ENCODE measurements at places on chromosomes 16 and 17.

- peaks cover 49% of the 10 kb centered on the region for H3K36me3 ChIP-seq
- no peaks in the 10 kb centered on the region for H3K27me3 ChIP-seq
- H3K27ac ChIP-seq, result no peak overlapping the region
- H3K4me1 ChIP-seq, result no peaks in the 10 kb centered on the region
- DNase-seq, result no peak
Observed at GRCh38 chr16:22425036-22425801, 50.8 kb upstream of the CDR2 start.

DNA sequence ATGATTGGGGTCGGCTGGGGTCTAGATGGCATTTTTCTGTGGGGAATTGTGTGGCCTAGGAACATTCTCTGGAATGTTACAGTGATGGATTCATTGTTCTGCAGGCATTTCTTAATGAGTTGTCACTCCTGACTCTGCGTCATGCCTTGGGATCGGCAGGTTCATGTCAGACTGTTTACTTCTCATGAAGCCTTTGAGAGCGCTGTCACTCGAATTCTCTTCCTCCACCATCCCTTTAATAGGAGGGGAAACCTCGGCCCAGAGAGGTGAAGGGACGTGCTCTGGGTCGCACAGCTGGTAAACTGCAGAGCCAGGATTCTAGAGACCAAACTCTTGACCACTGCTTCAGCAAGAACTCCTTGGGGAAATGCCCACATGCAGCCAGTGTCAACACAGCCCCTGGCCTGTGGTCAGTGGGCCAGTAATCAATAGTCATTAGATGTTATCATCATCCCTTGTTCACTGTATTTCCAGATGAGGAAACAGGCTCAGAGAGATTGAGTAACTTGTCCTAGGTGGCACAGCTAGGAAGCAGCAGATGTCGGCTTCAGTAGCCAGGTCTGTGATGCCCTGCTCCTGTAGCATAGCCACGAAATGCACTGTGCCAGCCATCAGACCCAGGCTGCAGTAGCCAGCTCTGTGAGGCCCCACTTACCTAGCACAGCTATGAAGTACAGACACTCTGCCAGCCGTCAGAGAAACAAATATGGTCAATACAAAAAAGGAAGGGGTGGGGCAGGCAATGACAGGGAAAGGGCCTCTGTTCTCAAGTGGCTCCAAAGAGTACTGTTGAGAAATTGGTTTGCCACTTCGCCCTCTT lies 259.0 kb downstream of the CPPED1 start:
- no peak overlapping the region for H3K27ac ChIP-seq
- H3K27me3 ChIP-seq, result no peaks in the 10 kb centered on the region
- no peak for DNase-seq
- H3K4me3 ChIP-seq, result no peak overlapping the region
- no peaks in the 10 kb centered on the region for H3K36me3 ChIP-seq
- peaks cover 5% of the 10 kb centered on the region for H3K4me1 ChIP-seq

GRCh38 chr17:41510251-41511065 lies 5.0 kb upstream of the KRT13 start:
- no peak for DNase-seq
- no peaks in the 10 kb centered on the region for H3K27me3 ChIP-seq
- H3K4me1 ChIP-seq, result peaks cover 4% of the 10 kb centered on the region
- no peak overlapping the region for H3K27ac ChIP-seq
- H3K36me3 ChIP-seq, result no peaks in the 10 kb centered on the region

GRCh38 chr16:87295259-87295658 lies 21.9 kb downstream of the C16orf95 start:
- H3K4me3 ChIP-seq, result no peak overlapping the region
- no peaks in the 10 kb centered on the region for H3K36me3 ChIP-seq
- no peak for DNase-seq

DNA sequence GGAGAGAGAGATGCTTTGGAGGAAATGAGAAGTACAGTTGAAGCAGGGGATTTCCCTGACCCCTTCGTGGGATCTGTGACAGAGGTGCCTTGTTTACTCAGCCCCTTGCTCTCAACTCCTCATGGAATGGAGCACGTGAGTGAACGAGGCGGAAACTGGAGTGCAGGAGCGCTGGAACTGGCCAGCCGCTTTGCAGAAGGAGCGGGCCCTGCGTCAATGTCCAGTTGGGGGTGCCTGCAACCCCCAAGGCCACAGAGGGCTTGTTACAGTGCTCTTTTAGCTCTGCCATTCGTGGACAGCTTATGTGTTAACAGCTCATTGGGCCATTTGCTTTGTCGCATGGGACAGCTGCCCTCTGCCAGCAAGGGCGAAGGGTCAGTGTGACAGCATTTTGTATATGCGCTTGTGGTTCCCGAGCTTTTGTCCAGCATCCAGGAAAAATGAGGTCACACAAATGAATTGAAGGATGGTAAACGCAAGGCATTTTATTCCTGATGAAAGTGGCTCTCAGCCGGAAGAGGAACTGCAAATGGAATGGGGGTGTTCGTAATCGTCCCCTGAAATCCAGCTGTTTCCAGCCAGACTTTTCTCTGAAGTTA lies 1395.1 kb downstream of the CDH8 start:
- no peak overlapping the region for H3K27ac ChIP-seq
- H3K4me3 ChIP-seq, result no peak overlapping the region
- H3K27me3 ChIP-seq, result no peaks in the 10 kb centered on the region
- no peaks in the 10 kb centered on the region for H3K36me3 ChIP-seq
- DNase-seq, result no peak
- H3K4me1 ChIP-seq, result no peaks in the 10 kb centered on the region

DNA sequence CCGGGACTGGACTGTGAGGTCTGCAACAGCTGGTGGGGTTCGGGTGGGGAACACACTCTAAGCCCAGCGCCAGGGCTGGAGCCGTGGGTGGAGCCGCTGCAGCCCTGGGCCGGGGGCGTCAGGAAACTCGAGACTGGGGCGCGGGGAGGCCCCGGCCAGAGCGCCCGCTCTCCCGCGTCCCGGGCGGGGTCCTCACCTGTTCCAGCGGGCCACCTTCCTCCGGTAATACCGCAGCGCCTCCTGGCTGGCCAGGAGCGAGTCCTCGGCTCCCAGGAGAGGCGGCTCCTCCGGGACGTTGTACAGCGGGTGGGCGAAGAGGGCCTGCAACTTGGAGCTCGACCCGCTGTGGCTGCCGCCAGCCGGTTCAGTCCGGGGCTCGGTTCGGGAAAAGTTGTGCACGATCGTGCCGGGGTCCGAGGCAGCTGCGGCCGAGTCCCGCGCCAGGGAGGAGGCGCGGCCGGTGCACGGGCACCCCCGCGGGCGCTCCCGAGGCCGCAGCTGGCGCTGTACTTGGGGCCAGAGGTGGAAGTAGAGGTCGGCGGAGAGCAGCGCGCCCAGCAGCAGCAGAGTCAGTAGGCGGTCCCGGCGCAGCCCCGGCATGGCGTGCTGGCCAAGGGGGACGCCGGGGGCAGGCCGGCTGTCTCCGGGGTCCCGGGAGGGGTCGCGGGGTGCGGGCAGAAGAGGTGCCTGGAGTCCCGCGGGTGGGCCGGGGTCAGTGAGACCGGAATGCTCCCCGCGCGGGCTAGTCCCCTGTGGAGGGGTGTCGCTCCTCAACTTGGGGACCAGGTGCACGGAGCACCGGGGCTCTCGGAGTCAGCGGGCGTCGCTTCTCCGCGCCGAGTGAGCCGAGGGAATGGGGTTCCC lies 868 bp downstream of the FAM20A start:
- H3K4me1 ChIP-seq, result peaks cover 19% of the 10 kb centered on the region
- H3K27me3 ChIP-seq, result peaks cover 66% of the 10 kb centered on the region
- peak overlapping the region; percentile 49 for H3K4me3 ChIP-seq
- H3K27ac ChIP-seq, result no peak overlapping the region
- DNase-seq, result peak; percentile 48

DNA sequence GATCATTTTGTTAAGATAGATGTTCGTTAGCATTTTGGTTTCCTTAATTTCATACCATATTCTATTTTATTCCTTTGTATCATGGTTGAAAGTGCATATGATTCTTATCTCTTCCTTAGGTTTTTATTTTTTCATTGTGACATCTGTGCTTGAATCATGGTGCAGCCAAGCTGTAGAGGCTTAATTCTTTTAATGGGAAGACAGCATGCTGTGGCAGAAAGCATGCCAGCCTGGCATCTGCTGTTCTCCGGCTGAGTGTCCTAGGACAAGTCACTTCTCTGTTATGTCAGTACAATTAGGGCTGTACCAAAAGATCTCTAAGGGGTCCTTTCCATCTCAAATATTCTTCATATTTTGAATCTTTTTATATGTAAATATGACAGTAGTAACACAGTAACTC lies 68.5 kb upstream of the PMFBP1 start:
- no peaks in the 10 kb centered on the region for H3K27me3 ChIP-seq
- H3K27ac ChIP-seq, result no peak overlapping the region
- no peak for DNase-seq
- H3K4me3 ChIP-seq, result no peak overlapping the region
- H3K36me3 ChIP-seq, result no peaks in the 10 kb centered on the region

GRCh38 chr16:55280587-55280986 lies 43.4 kb upstream of the IRX6 start:
- peaks cover 2% of the 10 kb centered on the region for H3K27me3 ChIP-seq
- H3K4me1 ChIP-seq, result no peaks in the 10 kb centered on the region
- no peaks in the 10 kb centered on the region for H3K36me3 ChIP-seq

GRCh38 chr17:72311004-72311403 lies 190.2 kb downstream of the SOX9 start:
- no peak overlapping the region for H3K27ac ChIP-seq
- H3K27me3 ChIP-seq, result peaks cover 2% of the 10 kb centered on the region
- no peaks in the 10 kb centered on the region for H3K4me1 ChIP-seq
- no peaks in the 10 kb centered on the region for H3K36me3 ChIP-seq
- no peak for DNase-seq

DNA sequence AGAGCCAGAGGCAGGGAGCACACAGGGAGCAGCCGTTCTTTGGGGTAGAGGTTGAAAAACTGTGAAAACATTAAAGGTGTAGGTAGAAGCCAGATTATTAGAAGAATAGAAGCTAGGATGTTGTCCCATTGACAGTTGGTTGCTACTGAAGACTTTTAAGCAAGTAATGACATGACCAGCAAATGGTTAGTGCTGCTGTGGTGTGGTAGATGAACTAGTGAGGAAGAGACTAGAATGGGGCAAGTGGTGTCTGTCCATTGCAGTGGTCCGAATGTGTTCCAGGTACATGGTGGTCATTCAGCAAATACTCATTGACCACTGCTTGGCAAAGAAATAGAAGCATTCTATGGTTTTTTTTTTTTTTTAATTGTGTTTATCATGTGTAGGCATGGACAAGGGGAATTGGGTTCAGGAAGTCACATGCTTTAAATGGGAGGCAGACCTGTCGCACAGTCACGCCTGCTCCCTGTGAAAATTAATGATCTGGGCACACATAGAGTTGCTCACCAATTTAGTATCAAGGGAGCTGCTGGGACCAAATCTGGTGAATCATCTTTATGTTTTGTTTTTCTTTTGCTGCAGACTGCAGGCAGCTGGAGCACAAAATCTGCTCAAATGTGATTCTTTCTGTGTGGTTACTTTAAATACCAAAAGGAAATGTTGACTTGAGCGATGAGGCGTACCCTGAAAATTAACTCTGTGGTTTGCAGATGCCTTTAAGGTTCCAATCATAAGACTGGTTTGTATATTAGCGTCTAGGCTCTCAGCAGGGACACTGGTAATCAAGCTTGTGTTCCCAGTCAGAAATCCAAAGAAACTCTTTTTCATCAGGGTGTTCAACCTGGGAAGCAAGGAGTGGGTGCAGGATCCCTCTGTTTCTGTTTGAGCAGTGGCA lies 30.7 kb downstream of the YPEL2 start:
- peak; percentile 84 for DNase-seq
- no peaks in the 10 kb centered on the region for H3K27me3 ChIP-seq
- peaks cover 26% of the 10 kb centered on the region for H3K4me1 ChIP-seq
- H3K4me3 ChIP-seq, result no peak overlapping the region

DNA sequence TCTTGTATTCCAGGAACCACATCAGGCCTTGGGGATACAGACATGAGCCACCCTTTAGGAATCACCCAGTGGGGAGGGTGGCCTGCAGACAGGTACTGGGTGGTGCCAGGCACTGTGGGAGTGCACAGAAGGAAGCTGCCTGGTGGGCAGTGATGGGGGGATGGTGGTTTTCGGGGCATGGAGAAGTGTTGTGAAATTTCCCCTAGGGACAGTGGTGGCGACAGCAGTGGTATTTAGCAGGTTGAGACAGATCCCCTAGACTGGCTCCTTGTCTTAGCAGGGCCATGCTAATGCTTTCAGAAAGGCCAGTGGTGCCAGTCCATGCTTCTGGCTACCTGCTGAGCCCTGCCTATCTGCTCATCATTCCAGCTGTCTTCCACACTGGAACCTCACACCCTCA lies 129.6 kb downstream of the SPACA3 start:
- no peak overlapping the region for H3K4me3 ChIP-seq
- no peaks in the 10 kb centered on the region for H3K36me3 ChIP-seq
- H3K27me3 ChIP-seq, result peaks cover 32% of the 10 kb centered on the region
- H3K4me1 ChIP-seq, result no peaks in the 10 kb centered on the region
- H3K27ac ChIP-seq, result no peak overlapping the region

DNA sequence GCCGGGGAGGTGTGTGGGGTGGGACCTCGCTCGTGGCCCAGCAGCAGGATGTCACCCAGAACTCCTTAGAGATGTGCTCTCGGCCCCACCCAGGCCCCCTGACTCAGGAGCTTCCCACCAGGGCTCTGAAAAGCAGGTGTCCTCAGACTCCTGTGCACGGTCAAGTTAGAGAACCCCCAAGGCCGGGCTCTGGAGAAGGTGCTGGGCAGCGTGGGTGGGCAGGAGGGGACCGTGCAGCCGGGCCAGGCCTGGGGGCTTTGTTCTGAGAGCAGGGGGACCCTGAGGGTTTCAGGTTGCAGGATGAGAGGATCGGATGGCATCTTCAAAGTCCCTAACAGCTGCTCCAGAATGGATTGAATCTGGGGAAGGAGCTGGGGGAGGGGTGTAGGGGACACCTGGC lies 164.4 kb upstream of the CIBAR2 start:
- DNase-seq, result no peak
- H3K4me1 ChIP-seq, result no peaks in the 10 kb centered on the region
- H3K36me3 ChIP-seq, result no peaks in the 10 kb centered on the region
- no peak overlapping the region for H3K4me3 ChIP-seq

DNA sequence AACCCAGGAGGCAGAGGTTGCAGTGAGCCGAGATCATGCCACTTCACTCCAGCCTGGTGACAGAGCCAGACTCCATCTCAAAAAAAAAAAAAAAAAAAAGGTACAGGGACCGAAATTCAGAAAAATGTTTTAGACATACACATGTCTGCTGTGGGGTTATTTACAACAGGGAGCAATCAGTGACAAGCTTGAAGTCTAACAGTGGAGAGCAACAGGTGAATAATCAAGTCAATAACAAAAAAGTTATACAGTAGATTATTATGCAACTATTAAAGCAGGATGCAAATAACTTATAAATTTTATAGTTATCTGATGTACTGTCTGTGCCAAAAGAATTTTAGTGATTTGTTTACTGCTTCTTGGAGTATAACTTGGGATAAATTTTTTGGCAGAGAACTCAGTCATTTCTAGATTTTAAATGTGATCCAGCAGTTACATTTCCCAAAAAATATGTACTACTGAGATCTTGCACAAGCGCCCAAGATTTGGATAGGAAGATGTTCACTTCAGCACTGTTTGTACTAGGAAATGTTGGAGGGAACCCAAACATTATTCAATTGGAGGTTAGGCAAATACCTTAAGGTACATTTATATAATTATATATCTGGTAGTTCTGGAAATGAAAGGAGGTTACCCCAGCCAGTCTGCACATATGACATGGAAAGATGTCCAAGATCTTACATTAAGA lies 34.1 kb downstream of the EEF2K start:
- H3K27ac ChIP-seq, result no peak overlapping the region
- H3K4me3 ChIP-seq, result no peak overlapping the region
- H3K36me3 ChIP-seq, result peaks cover 13% of the 10 kb centered on the region
- no peaks in the 10 kb centered on the region for H3K27me3 ChIP-seq

GRCh38 chr16:75810342-75810741 lies 84.1 kb upstream of the CPHXL start:
- no peak for DNase-seq
- no peak overlapping the region for H3K27ac ChIP-seq
- no peaks in the 10 kb centered on the region for H3K36me3 ChIP-seq
- H3K27me3 ChIP-seq, result peaks cover 2% of the 10 kb centered on the region
